ENCODE measurements at places on chromosomes 13 and 19. TPM values are rescaled to one million over a fixed set of nuclear protein-coding genes. Genes with fewer than 3 reads are reported as not detected.
A peak's percentile ranks its signal among the peaks of the same experiment; 100 is the strongest.

DNA sequence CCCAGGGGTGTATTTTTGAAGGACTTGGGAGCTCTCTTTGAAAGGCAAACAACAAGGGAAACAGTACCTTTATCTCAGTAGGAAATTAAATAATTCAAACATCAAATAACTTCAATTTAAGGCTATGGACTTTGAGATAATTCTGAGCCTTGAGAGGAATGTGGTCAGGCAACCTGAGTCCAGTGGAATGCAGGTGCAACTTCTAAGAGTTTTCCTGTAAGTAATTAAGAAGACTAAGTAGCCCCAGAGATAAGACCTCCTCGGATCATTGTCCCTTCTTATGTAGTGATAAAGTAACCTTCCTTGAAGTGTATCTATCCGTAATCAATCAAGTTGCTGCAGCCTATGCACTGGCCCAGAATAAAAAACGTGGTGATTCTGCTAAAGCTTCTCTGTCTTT lies 29.2 kb downstream of the ZNF701 start:
- no peak for DNase-seq
- peaks cover 27% of the 10 kb centered on the region for H3K36me3 ChIP-seq
- peaks cover 23% of the 10 kb centered on the region for H3K4me1 ChIP-seq
- H3K27ac ChIP-seq: no peak overlapping the region

The CFAP97D2 gene
- total RNA-seq: not detected

- no peak for DNase-seq
- H3K36me3 ChIP-seq: no peaks in the 10 kb centered on the region
- no peaks in the 10 kb centered on the region for H3K4me1 ChIP-seq
Observed at GRCh38 chr19:50178320-50178719, 15.2 kb upstream of the IZUMO2 start.

The GJB6 gene
- total RNA-seq: not detected

The GPC5 gene
- total RNA-seq: not detected

DNA sequence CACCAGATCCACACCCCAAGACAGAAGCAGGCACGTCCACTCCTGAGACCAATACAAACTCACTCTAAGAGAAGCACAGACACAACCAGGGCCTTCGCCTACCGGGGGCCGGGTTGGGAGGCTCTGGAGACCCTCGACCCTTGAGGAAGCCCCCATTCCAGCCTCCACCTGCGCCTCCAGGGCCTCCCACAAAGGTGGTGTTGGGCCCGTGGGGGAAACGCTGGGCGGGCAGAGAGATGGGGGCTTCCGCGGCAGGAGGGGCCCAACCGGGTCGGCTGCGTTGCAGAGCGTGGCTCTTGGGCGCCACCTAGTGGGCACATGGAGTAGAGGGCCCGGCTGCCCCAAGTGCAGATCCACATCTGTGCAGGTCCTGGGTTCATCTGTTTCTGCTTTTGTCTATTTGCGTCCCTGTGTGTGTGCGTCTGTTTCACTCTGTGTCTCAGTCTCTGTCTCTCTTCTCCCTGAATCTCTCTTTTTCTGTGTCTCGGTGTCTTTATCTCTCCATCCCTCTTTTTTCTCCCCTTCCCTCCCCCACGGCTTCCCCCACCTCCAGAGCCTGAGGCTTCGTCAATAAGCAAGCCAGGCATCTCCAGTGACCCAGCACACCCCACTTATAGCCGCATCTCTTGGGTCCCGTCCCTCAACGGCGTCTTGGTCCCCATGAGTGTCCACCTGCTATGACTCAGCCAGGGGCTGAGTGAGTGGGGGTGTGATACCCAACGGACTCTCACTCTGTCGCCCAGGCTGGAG lies 10.5 kb upstream of the TINCR start:
- no peak overlapping the region for H3K27ac ChIP-seq
- no peak for DNase-seq
- H3K4me1 ChIP-seq: peaks cover 9% of the 10 kb centered on the region
- no peaks in the 10 kb centered on the region for H3K27me3 ChIP-seq
- no peak overlapping the region for H3K4me3 ChIP-seq

GRCh38 chr19:56972291-56972841 lies 131.8 kb upstream of the PEG3 start:
- no peaks in the 10 kb centered on the region for H3K36me3 ChIP-seq
- no peak for DNase-seq
- H3K27ac ChIP-seq: no peak overlapping the region

- H3K4me1 ChIP-seq: peaks cover 11% of the 10 kb centered on the region
- DNase-seq: no peak
- H3K27ac ChIP-seq: peak within 1 kb of the TSS; percentile 75
- peak within 1 kb of the TSS; percentile 83 for H3K4me3 ChIP-seq
Observed at GRCh38 chr19:57934820-57935665, at the start of gene ZNF418. Gene ZNF418, minus strand, starts transcription at chr19:57935402. Its CDS starts 1,580 bp downstream, at chr19:57933822.

DNA sequence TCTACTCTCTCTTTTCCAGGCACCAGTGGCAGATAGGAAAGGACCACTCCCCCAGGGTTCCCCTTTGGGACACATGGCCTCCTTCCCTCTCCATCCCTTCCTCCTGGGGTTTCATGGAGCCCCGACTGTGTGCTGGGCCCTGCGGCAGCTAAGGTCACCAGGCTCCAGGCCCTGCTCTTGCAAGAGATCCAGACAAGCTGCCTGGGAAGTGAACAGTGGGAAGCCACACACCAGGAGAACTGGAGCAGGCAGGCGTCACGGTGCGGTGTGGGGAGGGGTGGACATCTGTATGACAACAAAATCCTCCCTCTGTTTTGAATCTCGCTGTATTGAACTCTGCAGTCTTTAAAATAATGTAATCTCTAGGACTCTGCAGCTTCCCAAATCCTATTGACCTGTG lies 330.1 kb downstream of the UQCRFS1 start:
- no peak overlapping the region for H3K4me3 ChIP-seq
- no peaks in the 10 kb centered on the region for H3K36me3 ChIP-seq
- no peak for DNase-seq
- no peak overlapping the region for H3K27ac ChIP-seq
- H3K27me3 ChIP-seq: no peaks in the 10 kb centered on the region

DNA sequence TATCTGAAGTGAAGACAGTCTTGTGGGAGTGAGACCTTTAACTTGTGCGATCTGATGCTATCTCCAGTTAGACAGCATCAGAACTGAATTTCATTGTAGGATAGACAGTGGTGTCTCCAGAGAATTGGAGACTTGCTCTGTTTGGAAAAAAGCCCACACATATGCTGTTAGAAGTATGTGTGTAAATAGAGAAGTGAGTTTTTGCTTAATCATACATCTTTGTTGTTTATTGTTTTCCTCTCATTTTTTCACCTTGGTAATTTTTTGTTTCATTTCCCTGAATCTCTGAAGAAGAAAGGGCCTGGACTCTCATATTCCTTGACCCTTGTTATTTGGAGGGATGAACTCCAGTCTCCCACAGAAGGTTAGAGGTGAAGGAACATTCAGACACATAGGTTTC lies 21.8 kb downstream of the FPR3 start:
- H3K36me3 ChIP-seq: no peaks in the 10 kb centered on the region
- no peaks in the 10 kb centered on the region for H3K27me3 ChIP-seq
- H3K4me1 ChIP-seq: no peaks in the 10 kb centered on the region
- H3K4me3 ChIP-seq: no peak overlapping the region
- H3K27ac ChIP-seq: no peak overlapping the region

GRCh38 chr13:21834521-21834920 lies 163.6 kb downstream of the FGF9 start:
- no peak overlapping the region for H3K4me3 ChIP-seq
- no peak for DNase-seq
- no peaks in the 10 kb centered on the region for H3K27me3 ChIP-seq
- no peaks in the 10 kb centered on the region for H3K4me1 ChIP-seq
- no peaks in the 10 kb centered on the region for H3K36me3 ChIP-seq

The TUBA3C gene
- total RNA-seq: not detected

The C19orf81 gene
- not detected for total RNA-seq

- H3K27ac ChIP-seq: peak overlapping the region; percentile 98
- no peak for DNase-seq
- H3K4me3 ChIP-seq: peak overlapping the region; percentile 89
Observed at GRCh38 chr19:57280962-57281400, 696 bp downstream of the ZNF460 start.

DNA sequence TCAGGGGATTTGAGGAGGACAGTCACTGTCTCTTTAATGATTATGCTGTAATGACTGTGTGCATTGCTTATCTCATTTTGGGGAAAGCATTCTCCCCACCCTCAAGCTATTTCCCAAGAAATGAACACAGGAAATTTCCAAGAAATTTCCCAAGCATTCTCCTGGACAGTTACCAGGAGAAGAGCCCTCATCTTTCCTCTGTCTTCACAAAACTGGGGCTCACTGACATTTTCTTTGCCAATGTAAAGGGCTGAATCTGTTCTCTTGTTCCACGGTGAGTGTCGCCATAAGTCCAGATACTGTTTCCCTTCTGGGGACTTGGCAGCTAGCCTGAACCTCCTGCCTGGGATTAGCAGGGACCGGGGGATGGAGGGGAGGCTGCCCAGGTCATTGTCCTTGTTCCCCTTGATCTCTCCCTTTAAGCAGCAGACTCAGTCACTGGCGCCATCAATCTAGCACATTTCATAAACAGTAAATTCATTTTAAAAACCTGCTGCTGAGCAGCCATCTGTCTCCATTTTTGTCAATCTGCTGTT lies 172.8 kb downstream of the DNAJC15 start:
- no peak overlapping the region for H3K4me3 ChIP-seq
- no peaks in the 10 kb centered on the region for H3K4me1 ChIP-seq
- DNase-seq: no peak
- no peak overlapping the region for H3K27ac ChIP-seq
- H3K36me3 ChIP-seq: no peaks in the 10 kb centered on the region

The RGCC gene
- 96.7 TPM for total RNA-seq

DNA sequence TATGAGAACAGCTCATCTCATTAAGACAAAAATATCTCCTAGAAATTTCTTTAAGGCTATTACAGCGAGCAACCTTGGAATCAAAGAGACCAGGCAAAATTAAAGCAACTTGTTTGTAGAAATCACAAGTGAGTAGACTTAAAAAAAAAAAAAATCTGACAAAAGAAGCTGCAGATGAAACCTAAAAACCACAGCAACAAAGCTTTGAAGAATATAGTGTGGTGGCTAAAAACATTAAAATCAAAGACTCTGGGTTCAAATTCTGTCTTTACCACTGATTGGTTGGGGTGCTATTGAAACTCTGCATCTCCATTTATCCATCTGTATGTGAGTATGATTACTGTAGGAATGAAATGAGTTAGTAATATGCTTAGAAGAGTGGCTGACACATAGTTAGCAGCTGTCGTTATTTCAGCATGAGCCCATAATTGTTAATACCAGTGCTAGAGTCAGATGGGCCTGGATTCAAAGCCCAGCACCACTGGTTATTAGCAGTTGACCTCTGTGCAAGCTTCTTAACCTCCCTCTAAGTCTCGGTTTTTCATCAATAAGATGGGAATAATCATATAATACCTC lies 157.6 kb downstream of the FOXO1 start:
- no peak for DNase-seq
- no peaks in the 10 kb centered on the region for H3K36me3 ChIP-seq
- peaks cover 22% of the 10 kb centered on the region for H3K4me1 ChIP-seq
- H3K27ac ChIP-seq: peak overlapping the region; percentile 70
- H3K4me3 ChIP-seq: no peak overlapping the region

The TSEN34 gene
- total RNA-seq: 103 TPM

The ZNF20 gene
- 2.9 TPM for total RNA-seq

DNA sequence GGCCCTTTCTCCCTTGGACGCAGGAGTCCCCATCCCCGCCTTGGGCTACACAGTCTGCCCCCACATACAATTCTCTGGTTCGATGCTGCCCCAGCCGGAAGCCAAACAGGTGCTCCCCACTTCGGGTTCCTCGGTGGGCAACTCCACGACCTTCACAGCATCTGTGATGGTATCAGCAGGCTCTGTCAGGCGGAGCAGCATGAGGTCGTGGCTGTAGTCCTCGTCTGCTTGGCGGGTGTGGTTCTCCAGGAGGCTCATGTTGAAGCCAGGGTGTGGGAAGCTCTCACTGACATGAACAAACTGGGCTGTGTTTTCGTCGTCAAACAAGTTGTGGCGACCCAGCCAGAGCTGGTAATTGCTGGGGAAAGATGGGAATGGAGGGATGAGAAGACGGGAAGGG lies 3.5 kb downstream of the KLK1 start:
- H3K27ac ChIP-seq: no peak overlapping the region
- no peak overlapping the region for H3K4me3 ChIP-seq
- no peak for DNase-seq
- peaks cover 24% of the 10 kb centered on the region for H3K27me3 ChIP-seq

DNA sequence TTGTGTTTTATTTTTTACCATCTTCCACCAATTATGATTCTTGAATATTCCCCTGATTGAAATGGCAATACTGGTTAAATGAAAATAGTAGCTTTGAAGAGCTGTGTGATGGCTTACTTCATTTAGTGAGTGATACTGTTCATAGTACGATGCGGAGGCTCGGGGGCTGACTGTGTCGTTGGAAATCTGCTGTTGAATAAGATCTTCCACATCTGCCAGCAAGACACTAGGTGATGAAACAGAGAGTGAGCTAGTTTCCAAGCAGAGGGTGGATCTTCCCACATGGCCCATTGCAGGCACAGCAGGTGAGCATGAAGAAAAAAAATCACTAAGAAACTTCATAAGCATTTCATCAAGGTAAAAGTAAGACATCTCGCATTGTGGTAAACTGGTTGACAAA lies 22.5 kb downstream of the CPB2 start:
- no peaks in the 10 kb centered on the region for H3K4me1 ChIP-seq
- no peak overlapping the region for H3K4me3 ChIP-seq
- DNase-seq: no peak
- H3K36me3 ChIP-seq: no peaks in the 10 kb centered on the region
- no peak overlapping the region for H3K27ac ChIP-seq

DNA sequence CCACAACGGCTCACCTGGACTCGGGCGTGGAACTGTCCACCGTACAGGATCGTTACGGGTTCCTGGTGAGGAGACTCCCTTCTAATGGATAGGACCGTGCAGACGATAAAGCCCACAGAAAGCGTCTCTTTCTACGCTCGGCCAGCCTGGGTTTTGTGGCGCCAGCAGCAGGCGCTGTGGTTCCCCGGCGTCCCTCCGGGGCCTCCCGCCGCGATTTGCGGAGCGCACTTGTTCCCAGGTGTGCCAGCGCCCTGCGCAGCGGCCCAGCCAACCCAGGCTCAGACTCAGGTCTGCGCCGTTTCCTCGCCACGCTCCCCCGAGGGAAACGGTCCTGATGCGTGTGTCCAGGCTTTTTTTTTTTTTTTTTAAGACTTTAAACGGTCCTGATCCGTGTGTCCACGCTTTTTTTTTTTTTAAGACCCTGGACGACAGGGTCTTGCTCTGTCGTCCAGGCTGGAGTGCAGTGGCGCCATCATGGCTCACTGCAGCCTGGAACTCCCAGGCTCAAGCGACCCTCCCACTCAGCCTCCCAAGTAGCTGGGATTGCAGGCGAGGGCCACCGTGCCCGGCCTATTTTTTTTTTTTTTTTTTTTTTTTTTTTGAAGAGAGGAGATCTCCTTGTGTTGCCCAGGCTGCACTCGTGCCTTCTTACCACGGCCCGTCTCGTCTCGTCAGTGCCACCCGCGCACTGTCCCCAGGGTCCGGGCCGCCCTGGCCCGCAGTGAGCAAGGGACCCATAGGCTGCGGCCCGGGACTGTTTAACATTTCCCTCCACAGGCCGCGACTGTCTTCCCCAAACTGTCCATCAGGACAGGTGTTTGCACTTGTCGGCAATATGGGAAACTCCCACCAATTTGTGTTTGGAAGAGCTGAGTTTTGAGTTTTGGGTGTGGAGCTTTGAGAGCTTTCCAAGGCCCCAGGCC lies 23.8 kb downstream of the GJA3 start:
- H3K27ac ChIP-seq: no peak overlapping the region
- H3K36me3 ChIP-seq: no peaks in the 10 kb centered on the region
- H3K27me3 ChIP-seq: no peaks in the 10 kb centered on the region

The HCN2 gene
- total RNA-seq: 0.42 TPM

GRCh38 chr13:95557013-95557412 lies 4.5 kb downstream of the CLDN10 start:
- no peak overlapping the region for H3K27ac ChIP-seq
- peaks cover 12% of the 10 kb centered on the region for H3K4me1 ChIP-seq
- no peak for DNase-seq
- H3K36me3 ChIP-seq: no peaks in the 10 kb centered on the region

Data from esophagus muscularis mucosa (tissue), 4 donors.